Regular cardiac myocyte (primary cell): ENCODE measurements at places on chromosomes 6 and 20. TPM values are rescaled to one million over a fixed set of nuclear protein-coding genes. Genes with fewer than 3 reads are reported as not detected.

PNLDC1 gene
- total RNA-seq = 0.19 and 0.56 TPM in 2 replicates

C6orf132 gene
- total RNA-seq = 0.28 and 1.2 TPM in 2 replicates

RIPOR2 gene
- 0.19 and 1.1 TPM in 2 replicates for total RNA-seq

RBM12 gene
- total RNA-seq = 29.9 and 33.2 TPM in 2 replicates

METTL24 gene
- total RNA-seq = under 0.01 and 0.85 TPM in 2 replicates

ADAM33 gene
- total RNA-seq = 1.2 and 1.7 TPM in 2 replicates

BTBD3 gene
- 21.1 and 23.7 TPM in 2 replicates for total RNA-seq
